T1000 (cell line): ENCODE measurements at places on chromosomes 1 and 21.

DNA sequence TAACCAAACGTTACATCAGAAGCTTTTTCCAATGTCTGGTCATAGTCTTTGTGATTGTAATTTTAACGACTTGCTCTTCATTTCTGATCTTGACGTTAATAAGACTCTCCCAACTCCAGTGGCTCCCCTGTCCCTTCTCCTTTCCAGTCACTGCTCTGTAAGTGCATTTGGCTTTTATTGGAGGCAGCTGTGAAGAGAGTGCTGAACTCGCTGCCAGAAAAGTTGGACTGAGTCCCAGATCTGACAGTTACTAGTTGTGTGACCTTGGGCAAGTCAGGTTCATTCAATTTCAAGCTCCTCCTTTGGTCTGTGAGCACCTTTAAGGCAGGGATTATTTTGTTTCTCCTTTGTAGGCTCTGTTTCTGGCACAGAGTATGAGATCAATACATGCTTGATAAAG is 109.6 kb upstream of the TSPAN2 start:
- no peak for DNase-seq

DNA sequence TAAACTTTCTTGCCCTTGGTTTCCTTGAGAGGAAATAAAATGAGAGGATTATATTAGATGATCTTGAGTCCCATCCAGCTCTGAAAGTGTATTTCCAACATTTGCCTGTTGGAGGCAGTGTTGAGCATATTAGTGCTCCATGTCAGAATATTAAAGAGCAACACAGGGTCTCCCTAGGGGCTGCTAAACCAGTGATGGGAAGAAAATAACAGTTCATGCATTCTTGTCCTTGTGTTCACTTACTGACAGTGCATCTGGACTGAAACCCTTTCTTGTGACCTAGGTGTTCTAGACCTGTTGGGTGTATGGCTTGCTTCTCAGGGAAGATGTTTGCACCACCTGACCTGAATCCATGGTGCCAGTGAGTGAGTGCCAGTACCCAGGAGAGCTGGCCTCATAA is 124.7 kb upstream of the KIAA0040 start:
- no peak for DNase-seq

GRCh38 chr1:207857447-207857846 is 53.5 kb downstream of the CD34 start:
- no peak for DNase-seq

GRCh38 chr1:97137862-97138514 is 416.4 kb downstream of the PTBP2 start:
- no peak for DNase-seq

DNA sequence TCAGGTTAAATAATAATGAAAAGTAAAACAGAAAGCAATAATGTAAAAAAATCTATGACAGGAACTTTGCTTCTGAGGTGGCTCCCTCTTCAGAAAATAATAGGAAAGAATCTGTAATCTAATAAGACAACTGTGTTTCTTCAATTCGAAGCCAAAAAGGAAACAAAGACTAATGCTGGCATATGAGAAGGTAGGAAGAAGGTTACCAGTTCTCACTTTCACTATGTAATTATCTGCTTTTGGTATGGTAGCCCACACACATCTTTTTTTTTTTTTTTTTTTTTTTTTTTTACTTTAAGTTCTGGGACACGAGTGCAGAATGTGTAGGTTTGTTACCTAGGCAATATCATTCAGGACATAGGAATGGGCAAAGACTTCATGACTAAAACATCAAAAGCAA is 47.1 kb downstream of the COP1 start:
- no peak for DNase-seq

DNA sequence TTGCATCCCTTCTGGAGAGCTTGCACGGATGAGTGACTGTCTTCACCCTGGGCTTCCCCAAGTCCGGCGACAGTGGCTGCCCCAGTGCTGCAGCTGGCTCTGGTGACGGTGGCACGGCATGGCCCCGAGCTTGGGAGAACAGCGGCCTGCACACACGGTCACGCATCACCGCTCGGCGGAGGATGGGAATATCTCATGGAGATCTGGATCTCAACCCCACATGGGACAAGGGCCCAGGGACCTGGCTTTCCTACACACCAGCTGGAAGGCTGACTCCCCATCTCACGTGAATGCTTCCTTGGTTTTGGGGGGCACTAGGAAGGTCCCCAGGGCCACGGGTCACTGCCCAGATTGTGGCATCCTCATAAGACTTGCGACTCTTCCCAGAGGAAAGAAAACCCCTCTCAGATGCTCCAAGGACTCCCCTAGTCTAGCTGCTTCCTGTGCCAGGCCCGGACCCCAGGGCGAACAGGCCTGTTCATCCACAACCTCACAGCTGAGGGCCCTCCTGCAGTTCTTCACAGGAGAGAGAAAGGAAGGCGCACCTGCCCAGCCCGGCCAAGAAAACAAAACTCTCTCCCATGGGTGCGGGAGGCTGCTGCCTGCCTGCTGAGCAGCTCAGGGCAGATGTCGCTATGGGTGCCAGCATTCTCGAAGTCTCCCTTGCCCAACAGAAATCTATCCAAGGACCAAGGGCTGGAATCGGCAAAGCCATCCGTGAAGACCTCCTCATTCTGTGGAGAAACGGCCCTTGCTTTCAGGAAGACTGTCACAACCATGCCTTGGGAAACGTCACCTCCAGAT is 9.9 kb downstream of the CFAP410 start:
- DNase-seq: no peak

DNA sequence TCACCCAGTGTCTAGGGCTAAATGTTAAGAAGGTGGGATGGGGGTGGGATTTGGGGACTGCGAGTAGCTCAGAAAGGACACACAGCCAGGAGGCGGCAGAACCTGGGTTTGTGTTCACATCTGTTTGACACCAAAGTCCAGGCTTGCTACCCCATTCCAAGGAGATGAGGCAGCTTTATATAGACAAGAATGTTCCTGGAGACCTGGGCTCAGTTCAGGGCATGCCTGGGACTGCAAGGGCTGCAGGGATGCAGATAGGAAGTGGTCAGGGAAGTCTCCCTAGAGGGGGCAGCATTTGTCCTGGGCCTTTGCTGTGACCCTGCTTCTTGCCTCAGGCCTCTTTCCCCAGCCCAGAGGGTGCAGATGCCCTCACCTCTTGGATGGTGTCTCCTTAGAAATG is 16.3 kb downstream of the PADI3 start:
- no peak for DNase-seq

DNA sequence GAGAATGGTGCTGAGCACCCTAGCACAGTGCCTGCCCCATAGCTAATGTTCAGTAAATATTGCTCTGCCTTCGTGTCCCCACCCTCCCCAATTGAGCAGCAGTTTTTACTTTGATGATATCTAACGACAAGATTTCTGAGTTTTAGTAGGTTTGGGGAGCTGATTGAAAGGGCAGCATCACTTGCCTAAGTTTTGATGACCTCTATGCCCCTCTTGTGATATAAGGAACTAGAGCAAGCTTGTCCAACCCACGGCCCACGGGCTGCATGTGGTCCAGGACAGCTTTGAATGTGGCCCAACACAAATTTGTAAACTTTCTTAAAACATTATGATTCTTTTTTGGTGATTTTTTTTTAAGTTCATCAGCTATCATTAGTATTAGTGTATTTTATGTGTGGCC is 1.6 kb downstream of the CNIH4 start:
- DNase-seq: no peak

GRCh38 chr1:201715351-201715750 is 113.6 kb upstream of the IPO9 start:
- no peak for DNase-seq

GRCh38 chr21:30958741-30959140 is 77.4 kb upstream of the KRTAP11-1 start:
- no peak for DNase-seq

GRCh38 chr1:94258873-94259331 is 21.5 kb upstream of the ARHGAP29 start:
- peak; percentile 43 for DNase-seq

DNA sequence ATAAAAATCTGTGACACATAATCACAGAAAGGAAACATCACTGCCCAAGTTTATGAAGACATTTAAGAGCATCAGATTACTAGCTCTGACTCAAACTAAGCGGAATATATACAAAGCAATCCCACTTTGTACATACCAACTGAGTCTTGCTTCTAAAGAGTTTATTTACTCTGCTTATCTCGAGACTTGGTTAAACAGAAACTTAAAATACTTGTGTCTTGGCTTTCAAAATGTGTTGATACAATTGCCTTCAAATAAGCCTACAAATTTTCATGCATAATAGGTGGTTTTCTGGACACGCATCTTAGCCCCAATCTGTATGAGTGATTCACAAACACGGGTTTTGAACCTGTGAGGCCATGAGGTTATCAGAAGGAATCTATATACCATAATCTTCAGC is 21.0 kb downstream of the CD160 start:
- DNase-seq: no peak

- DNase-seq: peak; percentile 57
Observed at GRCh38 chr1:220776720-220777326, 9.9 kb upstream of the MTARC1 start.

- DNase-seq: no peak
Observed at GRCh38 chr1:8082945-8083344, 56.8 kb upstream of the ERRFI1 start.

- DNase-seq: no peak
Observed at GRCh38 chr1:21592086-21592865, 76.9 kb downstream of the RAP1GAP start.

DNA sequence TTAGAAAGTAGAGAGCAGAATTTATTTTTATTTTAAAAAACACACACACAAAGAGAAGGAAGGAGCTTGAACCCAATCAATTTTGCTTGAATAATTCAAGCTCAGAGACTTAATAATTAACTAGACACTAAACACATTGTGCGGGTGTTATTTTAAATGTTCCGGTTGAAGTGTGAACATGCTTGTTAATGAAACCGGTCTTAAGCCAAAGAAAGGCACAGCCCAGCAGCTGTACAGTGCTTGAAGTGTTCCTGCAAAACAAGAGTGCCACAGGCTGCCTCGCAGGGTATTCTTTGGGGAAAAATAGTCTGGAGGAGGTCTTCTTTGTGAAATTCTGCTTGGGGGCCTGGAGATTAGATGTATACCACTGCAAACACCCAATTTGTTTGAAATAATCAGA is 2.2 kb upstream of the CDC42BPA start:
- DNase-seq: no peak

GRCh38 chr1:3539707-3540425 is 71.4 kb downstream of the MEGF6 start:
- no peak for DNase-seq

- DNase-seq: no peak
Observed at GRCh38 chr1:88695781-88696180, 11.7 kb downstream of the PKN2 start.

GRCh38 chr1:18738126-18738525 is 107.5 kb downstream of the PAX7 start:
- no peak for DNase-seq

- no peak for DNase-seq
Observed at GRCh38 chr1:10613340-10613739, 138.6 kb downstream of the PEX14 start.

- DNase-seq: no peak
Observed at GRCh38 chr1:2318314-2319278, 72.8 kb downstream of the MORN1 start.

- DNase-seq: no peak
Observed at GRCh38 chr1:246157516-246157915, 349.6 kb downstream of the SMYD3 start.

DNA sequence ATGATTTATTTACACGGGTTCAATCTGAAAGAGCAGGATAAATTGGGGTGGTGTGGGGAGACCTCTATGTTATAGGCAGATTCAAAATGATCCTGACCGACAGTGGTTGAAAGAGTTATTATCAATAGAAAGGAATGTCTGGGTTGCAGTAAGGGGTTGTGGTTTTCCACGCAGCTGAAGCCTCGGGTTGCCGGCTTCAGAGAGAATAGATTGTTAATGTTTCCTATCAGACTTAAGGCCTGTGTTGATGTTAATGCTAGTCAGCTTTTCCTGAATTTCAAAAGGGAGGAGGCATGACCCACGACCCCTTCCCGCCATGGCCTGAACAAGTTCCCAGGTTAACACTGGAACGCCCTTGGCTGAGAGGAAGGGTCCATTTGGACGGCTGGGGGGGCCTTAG is 2.2 kb upstream of the UBE2J2 start:
- DNase-seq: no peak

- DNase-seq: no peak
Observed at GRCh38 chr1:43232074-43232473, 37.7 kb upstream of the TMEM125 start.

- DNase-seq: no peak
Observed at GRCh38 chr1:151720974-151721787, at the start of gene RIIAD1. TSS of gene RIIAD1 (plus strand) at chr1:151721522. CDS start at chr1:151721537, 15 bp downstream.
